M059J (cell line): ENCODE measurements at places on chromosomes 6 and 20. TPM values are rescaled to one million over a fixed set of nuclear protein-coding genes. Genes with fewer than 3 reads are reported as not detected.

Gene PNPLA1
- 0.05 and 0.27 TPM in 2 replicates for total RNA-seq

Gene F13A1
- not detected in 2 replicates for total RNA-seq

- DNase-seq = no peak
Observed at GRCh38 chr6:39310542-39310941, 3.7 kb downstream of the KCNK17 start.

Gene RNF114
- 372 and 527 TPM in 2 replicates for total RNA-seq

DNA sequence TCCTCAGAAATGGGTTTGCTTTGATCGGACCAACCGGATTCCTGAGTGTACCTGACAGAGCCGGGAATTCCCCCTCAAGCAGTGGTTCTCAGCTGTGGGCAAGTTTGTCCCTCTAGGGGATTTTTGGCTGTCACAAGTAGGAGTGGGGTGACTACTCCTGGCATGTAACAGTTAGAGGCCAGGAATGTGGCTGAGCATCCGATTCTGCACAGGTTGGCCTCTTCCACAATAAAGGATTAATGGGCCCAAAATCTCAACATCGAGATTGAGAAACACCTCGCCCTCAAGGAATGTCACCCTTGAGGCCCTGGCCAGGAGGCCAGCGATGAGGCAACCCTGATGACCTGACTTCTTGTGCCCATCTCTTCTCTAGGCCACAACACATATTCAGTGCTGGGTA lies 7.9 kb downstream of the AGPAT4 start:
- DNase-seq = peak; percentile 71

DNA sequence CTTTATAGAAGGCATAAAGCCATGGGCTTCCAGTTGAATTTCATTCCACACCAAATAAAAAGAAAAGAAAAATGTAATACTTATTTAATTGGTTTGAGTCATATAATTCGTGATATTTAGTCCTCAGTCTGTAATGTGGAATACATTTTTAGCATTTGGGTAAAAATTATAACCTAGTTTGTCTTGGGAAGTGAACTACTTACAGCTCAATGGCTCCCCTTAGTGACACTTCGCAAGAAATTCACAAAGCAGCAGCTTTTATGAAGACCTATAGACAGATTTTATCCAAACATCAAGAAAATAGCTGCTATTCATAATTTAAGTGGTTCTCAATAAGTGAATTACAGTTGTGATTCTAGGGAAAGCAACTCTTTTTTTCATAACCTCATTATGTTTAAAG lies 72.1 kb downstream of the RSPO3 start:
- peak; percentile 47 for DNase-seq

- no peak for DNase-seq
Observed at GRCh38 chr6:115610696-115611095, 450.0 kb downstream of the FRK start.

- DNase-seq = peak; percentile 76
Observed at GRCh38 chr20:62208795-62209755, 11.0 kb downstream of the HRH3 start.

DNA sequence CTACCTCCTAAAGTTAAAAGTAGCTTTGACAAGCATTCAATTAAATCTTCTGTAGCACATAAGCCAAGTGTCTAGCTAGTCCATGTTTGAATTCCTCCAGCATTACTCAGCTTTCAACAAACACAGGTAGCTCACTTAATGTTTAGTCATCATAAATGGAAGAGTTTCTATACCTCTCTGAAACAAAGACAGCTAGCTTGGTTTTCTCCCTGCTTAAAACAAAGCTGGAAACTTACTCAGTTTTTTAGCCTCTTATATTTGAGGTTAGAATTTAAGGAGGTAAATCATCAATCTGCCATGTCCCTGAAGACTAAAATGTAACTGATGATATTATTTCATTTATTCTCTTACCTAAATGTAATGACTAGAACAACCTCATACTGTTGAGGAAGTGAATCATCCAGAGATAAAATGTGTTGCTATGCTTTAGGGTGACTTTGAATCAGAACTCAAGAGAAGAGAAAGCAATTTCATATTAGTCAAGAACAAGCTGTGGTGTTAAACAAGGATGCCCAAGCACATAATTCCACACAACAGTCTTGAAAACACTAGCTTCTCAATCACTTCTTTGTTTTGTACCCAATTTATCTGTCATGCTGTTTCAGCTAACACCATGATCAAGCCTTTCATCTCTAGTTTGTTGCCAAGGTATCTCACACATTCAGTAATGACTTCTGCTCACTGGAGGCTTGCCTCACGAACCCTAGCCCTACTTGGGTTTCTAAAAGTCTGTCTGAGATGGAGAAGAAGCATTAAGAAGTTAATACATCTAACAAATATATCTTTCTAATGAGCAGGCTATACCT lies 251.9 kb downstream of the EPM2A start:
- peak; percentile 86 for DNase-seq

DNA sequence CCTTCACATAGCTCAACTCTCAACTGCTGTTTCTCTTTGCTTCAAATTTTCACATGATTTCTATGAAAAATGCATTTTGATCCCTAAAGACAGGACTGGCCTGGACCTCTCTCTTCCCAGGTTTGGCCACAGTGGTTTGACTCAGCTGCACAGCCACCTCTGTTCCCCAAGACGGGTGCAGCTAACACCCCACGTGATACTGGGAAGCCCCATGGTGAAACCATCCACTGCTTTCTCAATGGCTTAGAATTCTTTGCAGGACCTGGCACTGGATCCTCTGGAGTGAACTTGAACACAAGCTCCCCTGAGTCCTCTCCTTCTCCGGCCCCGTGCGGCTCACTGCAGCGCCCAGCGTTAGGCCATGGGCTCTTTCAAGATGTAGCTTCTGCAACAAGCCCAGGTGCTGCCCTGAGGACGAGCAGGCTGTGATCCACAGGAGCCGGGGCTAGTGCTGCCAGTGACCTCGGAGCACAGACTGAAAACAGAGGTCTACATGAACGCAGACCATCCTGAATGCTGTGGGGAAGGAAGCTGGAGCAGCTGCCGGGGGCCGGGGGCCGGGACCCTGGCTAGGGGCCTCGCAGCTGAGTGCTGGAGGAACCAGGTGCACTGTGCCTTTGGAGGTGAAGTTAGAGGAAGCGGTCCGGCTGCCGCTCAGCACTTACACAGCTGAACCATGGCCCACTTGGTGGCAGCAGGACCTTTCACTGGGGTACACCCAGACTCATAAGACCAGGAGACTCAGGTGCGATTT lies 58.8 kb upstream of the MPC1 start:
- no peak for DNase-seq

DNA sequence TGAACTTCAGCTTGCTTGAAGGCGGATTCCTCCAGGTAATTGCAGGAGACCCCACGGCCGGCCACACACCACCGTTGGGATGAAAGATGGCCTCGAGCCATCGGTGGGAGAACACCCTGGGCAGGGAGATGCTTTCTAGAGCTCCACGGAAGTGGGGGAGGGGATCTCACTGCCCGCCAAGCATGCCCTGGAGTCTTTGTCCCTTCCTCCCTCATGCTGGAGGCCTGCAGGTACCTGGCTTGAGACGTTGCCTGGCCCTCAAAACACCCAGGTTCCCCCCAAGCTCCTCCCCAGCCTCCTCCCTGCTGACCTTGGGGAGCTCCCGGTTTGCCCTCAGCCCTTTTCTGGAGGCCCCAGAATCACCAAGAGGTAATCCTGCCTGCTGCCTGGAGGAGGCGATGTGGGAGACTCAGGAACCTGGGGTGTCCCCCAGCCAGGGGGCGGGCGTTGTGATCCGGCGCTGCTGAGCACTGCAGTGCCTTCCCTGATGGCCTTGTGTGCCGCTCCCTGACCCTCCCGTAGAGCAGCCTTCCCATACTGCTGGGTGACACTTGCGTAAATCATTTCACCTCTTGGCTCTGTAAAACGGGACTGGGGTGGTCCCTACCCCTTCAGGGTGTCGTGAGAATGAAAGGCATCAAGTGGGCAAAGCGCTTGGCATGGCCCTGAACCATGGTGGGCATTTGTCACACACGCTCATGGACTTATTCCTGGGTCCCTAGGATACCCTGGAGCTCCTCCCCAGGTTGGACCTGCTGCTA lies 91.4 kb downstream of the CEBPB start:
- no peak for DNase-seq

GRCh38 chr20:819680-820322 lies 13.7 kb upstream of the FAM110A start:
- no peak for DNase-seq

- DNase-seq = peak; percentile 38
Observed at GRCh38 chr6:4446982-4447381, 311.6 kb upstream of the ECI2 start.

DNA sequence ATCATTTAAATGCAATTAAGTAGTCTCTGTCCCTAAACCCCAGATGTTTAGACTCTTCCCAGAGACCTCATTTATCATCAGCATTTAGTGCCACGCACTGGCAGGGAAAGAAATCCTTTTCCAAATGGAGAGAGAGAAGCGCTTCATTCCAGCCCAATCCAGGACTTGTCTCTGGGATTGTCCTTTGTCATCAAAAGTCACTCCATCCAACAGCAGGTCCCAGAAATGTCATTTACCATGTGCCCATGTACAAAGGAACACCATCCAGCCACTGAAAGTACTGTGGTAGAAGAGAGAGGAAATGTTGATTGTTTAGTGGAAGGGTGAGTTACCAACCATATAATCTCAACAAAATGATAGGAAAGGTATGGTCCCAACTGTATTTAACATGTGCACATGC lies 66.9 kb upstream of the SMIM28 start:
- no peak for DNase-seq

GRCh38 chr6:71011871-71012371 lies 55.1 kb upstream of the B3GAT2 start:
- no peak for DNase-seq

Gene TNXB
- total RNA-seq = 0.10 TPM in 1 of 2 replicates, not detected in the other

Gene MEI4
- not detected in 2 replicates for total RNA-seq

GRCh38 chr6:73024598-73024997 lies 200.7 kb downstream of the KHDC1L start:
- DNase-seq = peak; percentile 63

Gene DAAM2
- 0.39 and 1.3 TPM in 2 replicates for total RNA-seq

DNA sequence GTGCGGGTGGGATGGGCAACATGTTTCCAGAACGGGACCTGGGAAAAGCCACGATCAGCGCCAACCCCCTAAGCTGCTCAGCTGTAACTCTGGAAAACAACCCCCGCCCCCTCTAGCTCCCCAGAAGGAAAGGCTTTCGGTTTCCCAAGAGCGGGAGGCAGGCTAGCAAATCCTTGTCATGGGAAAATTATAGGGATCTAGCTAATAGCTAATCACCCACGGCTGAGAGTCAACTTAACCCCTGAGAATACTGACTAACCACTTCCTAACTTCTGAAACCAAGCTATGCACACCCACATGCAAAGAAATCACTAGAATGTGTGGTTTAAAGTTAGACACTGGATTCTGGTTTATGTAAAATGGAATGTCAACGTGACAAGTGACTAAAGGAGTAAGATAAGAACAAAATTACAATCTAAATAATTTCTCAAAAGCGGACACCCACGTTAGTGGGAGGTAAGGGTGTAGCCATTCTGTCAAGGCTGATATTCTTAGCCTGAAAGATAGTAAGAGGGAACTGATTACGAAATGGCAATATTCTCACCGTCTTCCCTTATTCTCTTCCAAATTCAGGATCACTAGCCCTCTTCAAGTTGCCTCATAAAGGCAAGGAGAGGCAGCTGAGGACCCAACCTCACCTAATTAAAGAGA lies 20.1 kb downstream of the JAG1 start:
- DNase-seq = no peak

DNA sequence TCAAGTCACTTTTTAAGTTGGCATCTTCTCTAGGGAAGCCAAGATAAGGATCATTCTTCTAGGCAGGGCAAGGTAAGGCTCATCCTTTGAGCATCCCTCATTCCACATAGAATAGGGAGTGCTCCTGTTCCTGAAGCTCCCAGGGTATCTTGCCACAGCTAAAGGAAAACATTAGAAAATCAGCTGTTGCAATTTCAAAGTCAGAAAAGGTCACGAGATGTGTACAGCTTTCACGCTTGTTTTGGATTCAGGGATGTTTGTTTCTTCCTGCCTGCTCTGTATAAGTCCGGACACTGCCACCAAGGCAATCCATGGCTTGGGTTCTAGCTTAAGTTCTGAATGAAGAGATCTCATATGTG lies 153.2 kb downstream of the SH3BGRL2 start:
- no peak for DNase-seq

DNA sequence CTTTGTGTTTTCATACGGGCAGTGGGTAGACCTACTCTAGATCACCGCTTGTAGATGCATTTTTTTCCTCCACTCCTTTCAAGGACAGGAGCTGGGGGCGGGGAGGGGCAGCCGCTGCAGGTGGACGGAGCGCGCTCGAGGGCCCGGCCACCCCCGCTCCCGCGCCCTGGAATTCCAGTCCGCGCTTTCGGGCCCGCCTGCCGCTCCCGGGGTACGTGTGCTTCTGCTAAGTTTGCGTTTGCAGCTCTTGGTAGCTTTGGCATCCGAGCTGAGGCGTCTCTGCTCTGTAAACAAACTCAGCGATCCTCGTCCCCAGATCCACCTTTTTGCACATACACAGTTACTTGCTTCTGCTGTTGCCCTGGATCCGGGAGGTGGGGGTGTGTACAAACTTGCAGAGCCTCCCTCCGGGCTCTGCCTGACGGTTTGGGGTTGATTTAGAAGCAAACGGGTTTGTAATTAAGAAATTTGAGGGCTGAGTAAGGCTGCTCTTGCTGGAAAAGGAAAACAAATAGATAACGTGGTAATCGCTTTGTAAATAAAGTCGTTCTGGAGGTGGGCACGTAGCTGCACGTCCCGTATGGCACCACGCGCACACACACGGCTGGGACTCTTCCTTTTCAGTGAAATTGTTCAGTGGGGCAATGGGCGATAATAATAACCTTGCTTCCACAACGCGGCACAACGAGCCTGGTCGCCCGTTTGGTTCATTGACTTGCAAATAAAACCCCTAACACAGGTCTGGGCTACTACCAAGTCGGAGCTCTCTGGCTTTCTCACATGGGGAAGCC lies 973 bp upstream of the CITED2 start:
- peak; percentile 100 for DNase-seq

Gene COL20A1
- total RNA-seq = not detected in 2 replicates

- no peak for DNase-seq
Observed at GRCh38 chr6:34334796-34335416, 57.6 kb downstream of the NUDT3 start.

Gene NFATC2
- total RNA-seq = 0.25 TPM in 1 of 2 replicates, not detected in the other

DNA sequence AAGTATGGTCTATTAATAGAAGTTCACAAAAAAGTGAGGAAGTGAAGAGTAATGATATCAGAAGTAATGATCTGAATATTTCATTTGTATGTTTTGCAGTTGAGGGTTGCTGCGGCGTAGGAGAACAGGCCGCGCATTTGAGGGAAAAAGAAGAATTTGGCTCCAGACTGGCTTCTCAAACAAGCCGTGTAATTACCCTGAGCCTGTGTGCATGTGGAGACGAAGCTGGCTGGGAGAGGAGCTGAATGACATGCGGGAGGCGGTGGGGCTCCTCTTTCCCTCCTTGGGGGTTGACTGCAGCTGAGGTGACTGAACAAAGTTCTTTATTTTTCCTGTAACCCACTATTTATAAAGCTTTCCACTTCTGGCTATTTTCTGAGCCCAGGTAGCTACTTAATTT lies 115.5 kb upstream of the AFDN start:
- no peak for DNase-seq
